ENCODE measurements at places on chromosomes 6 and 20.

DNA sequence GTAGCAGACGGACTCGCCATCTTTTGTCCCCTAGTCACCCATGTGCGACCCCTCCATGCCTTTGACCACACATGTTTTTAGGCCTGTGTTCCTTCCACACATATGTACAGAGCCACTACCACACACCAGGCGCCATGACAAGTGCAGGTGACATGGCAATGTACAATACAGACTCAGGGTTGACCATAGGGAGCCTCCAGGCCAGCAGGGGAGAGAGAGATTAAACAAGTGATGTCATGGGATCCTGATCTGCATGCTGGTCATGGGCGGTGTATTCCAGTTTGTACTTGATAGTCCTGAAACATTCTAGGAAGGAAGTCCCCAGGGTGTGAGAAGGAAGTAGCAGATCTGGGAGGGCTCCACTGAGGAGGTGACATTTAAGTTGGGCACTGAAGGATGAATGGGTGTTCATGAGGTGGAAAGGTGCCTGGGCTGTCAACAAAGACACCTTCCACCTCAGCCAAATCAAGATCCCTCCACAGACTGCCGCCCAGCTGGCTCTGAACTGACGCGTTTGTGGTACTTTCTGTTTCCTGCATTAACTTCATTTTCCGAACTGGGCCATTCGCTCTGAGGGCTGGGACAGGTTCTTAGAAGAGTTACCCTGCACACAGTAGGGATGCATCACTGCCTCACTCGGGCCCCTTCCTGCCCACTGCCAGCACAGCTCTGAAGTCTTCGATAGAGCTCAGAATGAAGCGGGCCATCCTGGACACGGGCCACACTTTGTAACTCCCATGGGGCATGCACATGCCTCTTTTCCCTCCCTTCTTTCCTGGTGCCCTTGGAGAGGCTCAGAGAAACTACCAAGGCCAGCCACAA, 94.0 kb downstream of the NOL4L start:
- no peak for DNase-seq
- peaks cover 6% of the 10 kb centered on the region for H3K4me1 ChIP-seq
- H3K36me3 ChIP-seq: peaks cover 11% of the 10 kb centered on the region
- no peak overlapping the region for H3K4me3 ChIP-seq
- H3K27ac ChIP-seq: no peak overlapping the region

- H3K4me1 ChIP-seq: peaks cover 19% of the 10 kb centered on the region
- no peaks in the 10 kb centered on the region for H3K27me3 ChIP-seq
- no peak for DNase-seq
- no peaks in the 10 kb centered on the region for H3K36me3 ChIP-seq
- H3K27ac ChIP-seq: peak overlapping the region; percentile 76
- H3K4me3 ChIP-seq: no peak overlapping the region
Measured at GRCh38 chr6:132130626-132131298, 179.6 kb upstream of the CCN2 start.

DNA sequence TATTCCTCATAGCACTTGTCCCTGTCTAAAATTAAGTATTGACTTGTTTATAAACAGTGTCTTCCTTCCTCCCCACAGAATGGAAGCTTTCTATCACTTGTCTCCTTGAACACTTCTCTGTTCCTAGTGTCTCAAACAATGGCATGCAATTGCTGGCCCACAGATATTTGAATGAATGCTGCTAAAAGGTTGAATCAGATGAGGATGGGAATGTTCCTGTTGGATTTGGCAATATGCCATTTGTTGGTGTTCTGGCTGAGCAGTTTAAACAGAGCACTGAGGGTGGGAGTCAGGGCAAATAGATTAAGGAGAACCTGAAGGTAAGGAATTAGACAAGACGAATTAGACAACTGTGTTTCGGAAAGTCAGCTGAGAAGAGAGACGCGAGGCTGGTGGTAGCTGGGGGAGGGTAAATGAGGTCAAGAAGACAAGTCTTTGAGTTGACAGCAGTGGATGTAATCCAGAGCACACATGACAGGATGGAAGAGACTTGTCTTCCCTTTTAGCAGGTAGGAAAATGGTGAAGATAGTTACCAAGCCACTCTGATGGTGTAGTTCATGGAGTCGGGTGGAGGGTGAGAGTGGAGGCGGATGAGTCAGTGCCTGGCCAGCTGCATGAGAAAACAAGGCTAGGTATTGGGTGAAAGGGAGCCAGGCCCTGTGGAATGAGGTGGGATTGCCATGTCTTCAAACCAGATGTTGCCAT, 58.3 kb upstream of the GNRH2 start:
- H3K27ac ChIP-seq: no peak overlapping the region
- no peak for DNase-seq
- H3K36me3 ChIP-seq: peaks cover 11% of the 10 kb centered on the region
- no peaks in the 10 kb centered on the region for H3K4me1 ChIP-seq

- no peak for DNase-seq
- H3K4me1 ChIP-seq: no peaks in the 10 kb centered on the region
- H3K36me3 ChIP-seq: no peaks in the 10 kb centered on the region
Measured at GRCh38 chr20:60535211-60535610, 577.0 kb downstream of the CDH26 start.

- H3K4me1 ChIP-seq: peaks cover 31% of the 10 kb centered on the region
- H3K27me3 ChIP-seq: no peaks in the 10 kb centered on the region
- H3K36me3 ChIP-seq: no peaks in the 10 kb centered on the region
- peak overlapping the region; percentile 7 for H3K4me3 ChIP-seq
Measured at GRCh38 chr6:132919045-132919860, 104.9 kb downstream of the RPS12 start.

- H3K27ac ChIP-seq: peak overlapping the region; percentile 88
- H3K27me3 ChIP-seq: no peaks in the 10 kb centered on the region
- DNase-seq: peak; percentile 68
- peak overlapping the region; percentile 79 for H3K4me3 ChIP-seq
- H3K4me1 ChIP-seq: peaks cover 44% of the 10 kb centered on the region
- H3K36me3 ChIP-seq: peaks cover 5% of the 10 kb centered on the region
Measured at GRCh38 chr6:27867051-27867944, 44.9 kb downstream of the OR2B2 start.

DNA sequence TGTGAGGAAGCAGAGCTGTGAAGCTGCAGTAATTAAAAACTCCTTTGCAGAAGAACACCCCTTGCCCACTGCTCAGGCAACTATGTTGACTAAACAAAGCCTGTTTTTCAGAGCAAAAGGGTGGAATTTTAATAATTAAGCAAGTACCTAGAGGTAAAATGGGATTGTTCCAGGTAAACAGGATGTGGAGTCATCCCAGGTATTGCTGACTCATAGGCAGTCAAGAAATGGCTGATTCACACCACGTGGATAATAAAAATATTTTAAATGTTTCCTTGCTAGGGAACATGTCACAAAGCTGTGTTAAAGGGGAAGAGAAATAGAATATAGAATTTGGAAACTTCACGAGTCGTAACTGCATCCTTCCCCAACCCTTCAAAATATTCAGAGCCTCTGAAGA, 491.8 kb downstream of the BTBD3 start:
- H3K27ac ChIP-seq: no peak overlapping the region
- peaks cover 5% of the 10 kb centered on the region for H3K36me3 ChIP-seq
- no peak overlapping the region for H3K4me3 ChIP-seq
- no peak for DNase-seq

- H3K27me3 ChIP-seq: peaks cover 5% of the 10 kb centered on the region
- no peaks in the 10 kb centered on the region for H3K36me3 ChIP-seq
- H3K27ac ChIP-seq: no peak overlapping the region
- no peak overlapping the region for H3K4me3 ChIP-seq
- no peak for DNase-seq
Measured at GRCh38 chr6:37575221-37575620, 75.5 kb upstream of the CCDC167 start.

DNA sequence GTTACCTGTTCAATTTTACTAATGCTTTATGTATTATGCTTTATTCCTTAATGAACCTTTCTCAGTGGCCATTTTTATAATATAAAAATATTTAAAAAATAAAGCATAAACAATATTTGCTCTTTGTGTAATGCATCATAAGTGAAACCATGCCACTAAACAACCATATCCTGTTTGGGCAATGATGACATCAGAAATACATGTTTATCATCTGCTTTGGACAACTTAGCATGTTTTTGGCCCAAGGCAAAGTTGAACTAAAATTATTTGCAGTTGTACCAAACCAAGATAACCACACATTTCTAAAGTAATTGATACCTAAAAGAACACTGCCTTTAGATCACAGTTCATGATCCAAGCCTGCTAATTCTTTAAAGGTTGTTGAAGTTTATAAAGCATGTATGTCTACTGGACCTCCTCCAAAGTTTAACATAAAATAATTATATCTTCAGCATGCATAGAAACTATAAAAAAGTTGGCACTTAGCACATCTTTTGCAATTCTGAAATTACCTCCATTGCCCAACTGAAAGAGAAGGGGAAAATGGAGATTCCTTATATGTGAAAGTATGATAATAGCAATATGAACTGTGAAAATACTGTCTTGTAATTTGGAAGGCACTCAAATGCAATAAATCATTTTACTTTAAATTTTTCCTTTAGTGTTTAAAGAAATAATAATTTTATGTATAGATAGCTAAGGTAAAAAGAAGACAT, 325.6 kb upstream of the RUNX2 start:
- DNase-seq: no peak
- peaks cover 8% of the 10 kb centered on the region for H3K36me3 ChIP-seq
- H3K4me1 ChIP-seq: no peaks in the 10 kb centered on the region
- H3K4me3 ChIP-seq: no peak overlapping the region
- no peak overlapping the region for H3K27ac ChIP-seq

DNA sequence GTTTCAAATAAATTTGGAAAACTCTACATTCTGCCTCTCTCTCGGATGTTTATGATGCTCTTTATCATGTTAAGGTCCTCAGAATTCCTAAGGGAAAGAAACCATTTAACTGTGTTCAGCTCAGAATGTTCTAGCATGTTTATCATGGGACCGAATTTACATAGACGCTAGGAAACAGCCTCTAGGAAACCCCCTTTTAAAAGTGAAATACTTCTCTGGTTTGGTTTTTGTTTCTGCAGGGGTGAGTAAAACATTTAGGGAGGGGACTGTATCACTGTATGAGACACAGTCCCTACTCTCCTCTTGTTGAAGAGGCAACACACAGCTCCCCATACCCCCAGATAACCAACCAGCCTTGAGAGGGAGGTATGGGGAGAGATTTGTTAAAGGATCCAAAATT, 267.6 kb upstream of the SUPT3H start:
- no peaks in the 10 kb centered on the region for H3K36me3 ChIP-seq
- peaks cover 24% of the 10 kb centered on the region for H3K27me3 ChIP-seq
- no peak overlapping the region for H3K27ac ChIP-seq
- no peak overlapping the region for H3K4me3 ChIP-seq
- no peak for DNase-seq

DNA sequence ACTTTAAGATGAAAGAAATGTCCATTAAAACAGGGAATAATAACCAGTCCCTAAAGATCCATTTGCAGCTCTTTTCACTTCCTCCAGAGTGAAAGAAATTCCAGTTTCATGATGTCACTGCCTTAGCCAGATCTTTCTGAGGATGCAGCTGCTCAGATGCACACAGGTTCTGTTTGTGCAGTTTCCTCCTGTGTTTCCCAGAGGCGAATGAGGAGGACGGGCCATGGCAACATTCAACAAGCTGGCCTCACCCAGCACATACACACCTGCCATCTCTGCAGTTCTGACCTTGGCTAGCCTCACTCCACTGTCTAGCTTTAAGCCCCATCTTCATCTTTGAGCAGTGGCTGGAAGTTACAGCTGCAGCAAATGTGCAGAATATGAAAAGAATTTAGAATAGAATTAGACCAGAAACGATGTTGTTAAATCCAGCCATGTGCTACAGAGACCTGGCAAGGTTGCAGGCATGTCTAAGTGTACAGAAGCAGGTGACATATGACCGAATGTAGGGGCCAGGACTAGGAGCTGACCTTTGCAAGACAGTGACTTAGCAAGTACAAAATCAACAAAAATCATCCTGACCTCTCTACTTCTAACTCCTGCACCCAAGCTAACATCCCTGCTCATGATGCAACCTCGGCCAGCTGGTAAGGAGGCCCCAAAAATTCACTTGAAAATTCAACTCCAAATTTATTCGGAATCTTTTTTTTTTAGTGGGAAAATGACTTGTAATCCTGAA, 35.0 kb downstream of the FAM50B start:
- peaks cover 17% of the 10 kb centered on the region for H3K4me1 ChIP-seq
- H3K27me3 ChIP-seq: no peaks in the 10 kb centered on the region
- no peak for DNase-seq
- H3K36me3 ChIP-seq: no peaks in the 10 kb centered on the region

- H3K4me1 ChIP-seq: peaks cover 4% of the 10 kb centered on the region
- no peaks in the 10 kb centered on the region for H3K27me3 ChIP-seq
- no peak overlapping the region for H3K4me3 ChIP-seq
- H3K27ac ChIP-seq: no peak overlapping the region
Measured at GRCh38 chr6:142874676-142875075, 70.3 kb downstream of the HIVEP2 start.

DNA sequence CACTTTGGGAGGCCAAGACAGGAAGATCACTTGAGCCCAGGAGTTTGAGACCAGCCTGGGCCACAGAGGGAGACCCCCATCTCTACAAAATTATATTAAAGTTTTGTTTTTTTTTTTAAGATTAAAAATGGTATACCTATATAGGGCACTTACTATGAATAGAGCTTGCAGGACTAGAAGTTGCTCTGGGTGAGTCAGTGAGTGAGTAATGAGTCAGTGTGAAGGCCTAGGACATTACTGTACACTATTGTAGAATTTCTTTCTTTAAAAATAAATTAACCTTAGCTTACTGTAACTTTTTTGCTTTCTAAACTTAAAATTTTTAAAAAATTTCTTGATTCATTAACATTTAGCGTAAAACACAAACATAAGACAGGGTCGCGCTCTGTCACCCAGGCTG, 29.7 kb downstream of the STK35 start:
- H3K36me3 ChIP-seq: no peaks in the 10 kb centered on the region
- H3K4me3 ChIP-seq: no peak overlapping the region
- no peaks in the 10 kb centered on the region for H3K27me3 ChIP-seq
- H3K4me1 ChIP-seq: peaks cover 16% of the 10 kb centered on the region

- H3K4me3 ChIP-seq: no peak overlapping the region
- no peaks in the 10 kb centered on the region for H3K27me3 ChIP-seq
- no peak overlapping the region for H3K27ac ChIP-seq
- H3K4me1 ChIP-seq: no peaks in the 10 kb centered on the region
Measured at GRCh38 chr20:37007898-37008649, 56.6 kb upstream of the SAMHD1 start.

DNA sequence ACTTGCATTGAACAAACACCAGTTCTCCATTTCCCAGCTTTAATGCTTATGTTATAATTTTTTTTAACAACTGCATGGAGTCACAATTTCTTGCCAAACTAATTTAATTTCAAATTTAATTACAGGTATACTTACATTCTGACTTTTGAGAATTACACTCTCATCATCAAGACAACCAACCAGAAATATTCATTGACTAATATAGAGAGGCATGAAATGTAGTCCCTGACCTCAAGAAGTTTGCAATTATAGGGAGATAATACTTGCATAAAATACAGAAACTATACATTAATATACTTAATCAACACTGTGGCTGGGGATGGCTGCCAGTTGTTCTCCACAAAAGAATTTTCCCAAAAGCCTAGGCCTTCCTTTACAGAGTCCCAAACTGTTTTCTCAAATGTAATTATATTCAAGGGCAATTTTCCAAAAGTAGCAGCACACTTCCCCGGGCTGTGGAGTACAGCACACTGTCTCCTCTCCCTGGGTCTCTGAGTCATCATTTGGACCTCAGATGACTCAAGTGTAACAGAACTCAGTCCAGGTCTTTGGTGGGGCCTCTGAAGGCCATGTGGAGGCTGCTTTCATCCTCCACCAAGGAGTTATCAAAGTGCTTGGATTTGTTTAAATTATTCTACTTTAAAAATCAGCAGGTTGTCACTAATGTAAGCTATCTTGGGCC, 114.1 kb downstream of the KIF16B start:
- H3K27me3 ChIP-seq: no peaks in the 10 kb centered on the region
- H3K4me1 ChIP-seq: peaks cover 12% of the 10 kb centered on the region
- peaks cover 4% of the 10 kb centered on the region for H3K36me3 ChIP-seq
- H3K27ac ChIP-seq: peak overlapping the region; percentile 15
- DNase-seq: no peak
- no peak overlapping the region for H3K4me3 ChIP-seq
